ENCODE measurements at places on chromosomes 6 and 20. TPM values are rescaled to one million over a fixed set of nuclear protein-coding genes. Genes with fewer than 3 reads are reported as not detected.

- DNase-seq: peak; percentile 9
These were observed 4.3 kb downstream of the RPS12 start for GRCh38 chr6:132818404-132819359.

DNA sequence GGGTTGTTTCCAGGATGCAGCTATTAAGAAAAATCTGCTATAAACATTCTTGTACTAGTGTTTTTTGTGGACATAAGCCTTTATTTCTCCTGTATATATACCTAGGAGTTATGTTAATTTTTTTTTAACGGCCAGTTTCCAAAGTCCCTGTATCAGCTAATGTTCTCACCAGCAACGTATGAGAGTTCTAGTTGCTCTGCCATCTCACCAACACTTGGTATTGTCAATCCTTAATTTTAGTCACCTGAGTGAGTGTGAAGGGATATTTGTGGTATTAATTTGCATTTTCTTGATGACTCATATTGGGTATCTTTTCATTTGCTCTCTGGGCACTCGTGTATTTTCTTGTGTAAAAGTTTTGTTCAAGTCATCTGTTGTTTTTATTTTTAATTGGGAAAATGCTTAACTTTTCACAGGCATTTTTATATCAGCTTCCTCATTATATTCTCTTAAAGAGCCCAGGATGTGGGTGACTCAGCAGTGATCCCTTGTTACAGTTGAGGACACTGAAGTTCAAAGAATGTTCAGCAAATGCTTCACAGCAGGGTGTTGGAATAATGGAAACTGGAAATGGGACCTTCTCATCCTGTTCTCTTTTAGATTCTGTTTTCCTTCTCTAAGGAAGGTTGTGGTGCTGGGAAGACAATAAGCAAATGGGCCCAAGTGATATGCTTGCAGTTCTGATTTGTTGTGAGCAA, 211.7 kb upstream of the PRND start:
- no peak for DNase-seq

DNA sequence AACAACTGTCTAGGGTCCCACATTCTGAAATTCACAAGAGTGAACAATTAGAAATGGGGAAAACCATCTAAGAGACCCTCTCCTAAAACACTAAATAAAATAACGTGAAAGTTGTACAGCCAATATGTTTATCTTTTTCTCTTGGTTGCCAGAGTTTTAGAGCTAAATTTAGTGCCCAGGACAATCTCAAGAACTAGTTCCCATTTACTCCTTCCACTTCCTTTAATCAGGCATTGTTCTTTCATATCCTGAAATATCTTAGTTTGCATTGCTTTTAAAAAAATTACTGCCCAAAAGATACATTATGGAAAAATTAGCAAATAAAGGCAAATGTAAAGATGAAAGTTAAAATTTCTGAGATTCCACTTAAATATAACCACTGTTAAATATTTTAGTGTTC, 33.1 kb upstream of the UBR2 start:
- DNase-seq: no peak

DNA sequence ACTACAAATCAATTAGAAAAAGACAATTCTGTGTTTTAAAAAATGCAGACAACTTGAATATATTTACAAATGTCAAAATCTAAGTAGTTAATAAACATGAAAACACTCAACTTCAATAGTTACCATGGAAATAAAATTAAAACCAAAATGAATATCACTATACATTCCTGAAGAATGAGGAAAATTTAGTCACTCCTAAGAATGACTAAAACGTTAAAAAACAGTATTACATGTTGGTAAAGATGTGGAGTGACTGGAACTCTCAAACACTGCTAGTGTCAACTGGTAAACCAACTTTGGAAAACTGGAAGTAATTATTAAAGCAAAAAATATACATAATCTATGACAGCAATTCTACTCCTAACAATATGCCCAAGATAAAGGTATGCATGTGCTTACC, 36.3 kb downstream of the AHI1 start:
- no peak for DNase-seq

GRCh38 chr6:137488150-137489045, 5.8 kb downstream of the OLIG3 start:
- DNase-seq: peak; percentile 43

DNA sequence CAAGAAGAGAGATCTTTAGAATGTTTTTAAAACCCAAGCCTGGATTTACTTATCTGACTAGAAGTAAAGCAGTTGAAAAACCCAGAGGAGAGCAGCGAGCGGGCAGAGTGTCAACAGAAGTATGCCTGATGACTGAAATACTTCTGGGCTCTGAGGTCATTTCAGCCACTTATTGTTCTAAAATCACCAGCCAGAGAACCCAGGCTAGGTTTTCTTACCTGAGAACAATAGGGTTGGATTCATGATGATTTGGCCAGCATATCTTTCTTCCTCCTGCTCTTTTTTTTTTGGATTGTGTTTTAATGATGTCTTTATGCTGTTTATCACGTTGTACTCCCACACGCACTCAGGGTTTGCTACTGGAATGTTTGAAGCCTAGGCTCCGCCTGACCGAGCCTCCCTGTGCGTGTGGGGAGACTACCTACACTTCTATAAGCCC, 63.0 kb upstream of the KIF25 start:
- no peak for DNase-seq

DNA sequence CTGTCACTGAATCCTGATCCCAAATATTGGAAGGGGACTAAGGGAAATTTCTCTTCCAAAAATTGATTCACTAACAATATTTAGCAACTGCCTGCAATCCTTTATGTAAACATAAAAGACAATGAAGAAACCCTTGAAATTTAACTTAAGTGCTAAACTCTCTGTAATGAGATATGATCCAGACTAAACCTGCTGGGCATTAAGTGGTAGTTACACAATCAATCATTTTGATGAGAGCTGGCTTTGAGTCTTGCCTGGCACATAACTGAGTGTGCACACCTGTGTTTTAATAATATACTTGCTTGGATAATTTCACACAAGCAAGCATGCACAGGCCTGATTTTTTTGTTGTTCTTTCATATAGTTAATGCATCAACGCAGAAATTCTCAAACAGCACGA, 9.8 kb upstream of the ZFP64 start:
- no peak for DNase-seq

DNA sequence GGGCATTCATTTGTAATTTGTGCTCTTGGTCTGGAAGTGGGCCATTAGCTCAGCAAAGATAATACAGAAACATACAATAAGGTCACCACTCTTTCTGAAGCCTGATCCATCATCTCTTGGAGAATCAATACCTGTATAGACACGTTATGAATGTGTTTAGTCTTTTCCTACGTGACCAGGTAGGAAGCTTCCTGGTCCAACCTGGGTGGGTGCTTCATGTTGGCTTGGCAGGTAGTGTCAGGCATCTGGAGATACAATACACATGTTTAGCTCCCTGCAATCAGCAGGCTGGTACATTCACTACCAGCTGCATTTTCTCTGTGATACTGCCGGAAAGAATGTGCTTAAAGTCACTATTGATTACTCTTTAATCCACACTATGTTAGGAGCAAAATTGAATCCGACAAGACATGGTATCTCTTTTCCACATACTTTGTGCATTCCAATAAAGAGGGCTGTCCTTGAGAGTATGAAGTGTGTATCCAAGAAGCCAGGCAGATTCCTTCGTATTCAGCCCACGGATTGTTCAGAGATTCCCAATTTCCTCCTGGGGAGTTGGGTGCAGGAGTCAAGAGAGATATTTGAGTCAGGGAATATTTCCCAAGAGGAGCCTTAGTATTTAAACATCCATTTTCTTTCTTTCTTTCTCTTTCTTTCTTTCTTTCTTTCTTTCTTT, 49.9 kb upstream of the RANBP9 start:
- no peak for DNase-seq

GRCh38 chr6:35294308-35294945, 3.2 kb upstream of the DEF6 start:
- peak; percentile 63 for DNase-seq

DNA sequence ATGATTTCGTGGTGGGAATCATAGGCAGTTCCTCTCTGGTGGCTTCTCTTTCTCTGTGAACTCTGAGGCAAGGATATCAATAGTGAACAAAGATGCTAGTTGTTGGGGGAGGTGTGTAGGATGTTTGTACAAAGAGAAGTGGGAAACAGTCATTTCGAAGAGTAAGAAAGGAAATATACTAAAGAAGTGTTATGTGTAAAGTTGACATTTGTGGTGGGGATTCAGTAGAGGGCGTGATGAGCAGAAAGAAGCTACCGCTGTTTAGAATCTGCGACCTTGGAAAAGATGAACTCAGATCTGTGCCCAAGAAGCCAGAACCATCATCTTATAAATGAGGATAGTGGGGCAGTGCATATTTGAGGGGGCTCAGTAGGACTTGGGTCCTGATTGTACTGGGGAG, 11.4 kb downstream of the SLC35F1 start:
- no peak for DNase-seq

DNA sequence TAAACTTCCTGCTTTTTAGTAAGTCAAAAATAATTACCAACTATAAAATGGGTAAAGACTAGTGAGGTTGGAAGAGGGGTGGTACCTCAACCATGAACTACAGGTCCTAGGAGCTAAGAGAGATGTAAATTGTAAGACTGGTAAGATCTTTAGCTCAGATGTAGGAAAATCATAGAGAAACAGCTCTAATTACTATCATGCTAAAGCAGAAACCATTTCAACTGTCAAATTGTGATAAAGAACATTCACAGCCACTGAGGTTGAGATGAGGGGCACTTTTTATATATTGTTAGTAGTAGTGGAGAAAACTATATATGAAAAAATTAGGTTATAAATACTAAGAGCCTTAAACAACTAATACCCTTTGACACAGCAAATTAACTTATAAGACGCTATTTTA, 20.0 kb downstream of the CDK19 start:
- no peak for DNase-seq

GRCh38 chr20:38338849-38339520, 7.3 kb upstream of the LBP start:
- no peak for DNase-seq

GRCh38 chr6:39572661-39573340, 152.4 kb downstream of the KIF6 start:
- no peak for DNase-seq

DNA sequence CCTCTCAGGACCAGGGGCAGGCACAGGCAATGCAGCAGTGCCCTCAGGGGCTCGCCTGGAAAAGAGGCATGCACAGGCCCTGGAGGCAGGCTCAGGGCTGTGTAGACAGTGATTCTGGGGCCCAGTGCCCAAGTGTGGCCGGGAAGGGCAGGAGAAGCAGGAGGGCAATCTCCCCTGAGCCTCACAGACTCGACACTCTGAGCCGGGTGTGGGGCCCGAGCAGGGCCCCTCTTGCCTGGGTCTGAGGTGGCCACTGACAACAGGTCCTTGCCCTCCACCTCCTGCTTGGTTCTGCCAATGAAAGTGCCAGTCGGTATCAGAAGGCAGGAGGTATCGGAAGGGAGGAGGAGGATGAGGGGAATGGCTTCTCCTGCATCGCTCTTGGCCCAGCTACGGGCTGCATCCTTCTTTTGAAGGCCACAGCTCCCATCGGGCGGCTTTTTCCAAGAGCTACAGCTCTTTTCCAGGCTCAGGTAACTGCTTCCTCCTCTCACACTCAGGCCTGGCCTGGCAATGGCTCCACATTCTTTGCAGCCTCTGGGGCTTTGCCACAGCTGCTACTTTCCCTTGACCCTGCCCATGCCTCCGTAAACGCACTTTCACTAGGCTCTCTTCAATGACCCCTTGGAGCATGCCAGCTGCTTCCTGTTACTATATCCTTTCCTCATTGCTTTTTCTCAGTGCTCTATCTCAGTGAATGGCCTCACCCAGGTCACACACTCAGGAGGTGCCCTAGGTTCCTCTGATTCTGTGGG, 24.5 kb downstream of the GABRR2 start:
- no peak for DNase-seq

GRCh38 chr6:112833581-112834131, 486.5 kb downstream of the RFPL4B start:
- DNase-seq: no peak

GRCh38 chr20:50834599-50835005, 39.7 kb downstream of the BCAS4 start:
- no peak for DNase-seq

- peak; percentile 73 for DNase-seq
These were observed 58.5 kb upstream of the PRSS16 start for GRCh38 chr6:27188885-27189418.

- no peak for DNase-seq
These were observed 6.9 kb downstream of the RSPO4 start for GRCh38 chr20:995170-995569.

- DNase-seq: no peak
These were observed 10.8 kb downstream of the ADGRF4 start for GRCh38 chr6:47709160-47709559.

GRCh38 chr6:11613336-11613735, 75.8 kb downstream of the TMEM170B start:
- DNase-seq: no peak

DNA sequence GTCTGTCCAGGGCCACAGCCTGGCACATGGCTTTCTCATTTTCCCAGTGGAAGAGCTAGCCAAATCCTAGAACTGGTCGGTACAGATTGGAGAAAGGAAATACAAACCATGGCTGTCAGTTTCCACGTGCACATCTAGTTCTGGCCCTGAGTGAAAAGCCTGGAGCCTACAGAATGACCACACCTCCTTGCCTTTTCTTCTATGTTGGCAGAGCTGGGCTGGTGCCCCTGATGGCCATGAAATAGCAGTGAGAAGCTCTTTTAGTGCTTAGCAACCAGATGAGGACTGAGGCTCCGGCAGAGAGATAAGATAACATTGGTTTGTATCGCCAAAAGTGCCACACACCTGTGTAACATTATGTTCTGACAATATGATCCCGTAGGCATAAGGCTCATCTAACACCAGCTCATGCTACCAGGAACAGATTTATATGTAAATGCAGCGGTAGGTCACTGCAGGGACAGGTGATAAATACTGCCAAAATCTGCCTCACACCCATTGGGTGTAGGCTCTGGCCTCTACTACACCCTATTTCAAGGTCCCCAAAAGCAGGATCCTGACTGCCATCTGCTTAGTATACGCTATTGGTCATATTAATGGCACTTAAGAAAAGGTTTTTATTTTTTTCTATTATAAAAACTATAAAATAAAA, 39.9 kb upstream of the TBC1D7 start:
- no peak for DNase-seq

FAXC gene
- not detected for total RNA-seq

C2 gene
- total RNA-seq: 1.4 TPM

PAQR8 gene
- 12.9 TPM for total RNA-seq

DYNLRB1 gene
- 70.9 TPM for total RNA-seq

MUC22 gene
- not detected for total RNA-seq

NT5E gene
- 5.2 TPM for total RNA-seq

PREX1 gene
- total RNA-seq: 80.5 TPM

CCN2 gene
- not detected for total RNA-seq

TIAM2 gene
- total RNA-seq: 7.1 TPM

OXT gene
- not detected for total RNA-seq

DST gene
- total RNA-seq: 1.7 TPM

RAD21L1 gene
- 0.25 TPM for total RNA-seq

MAP7 gene
- 0.47 TPM for total RNA-seq
